CMK (cell line): ENCODE measurements at places on chromosomes 13 and 19.

DNA sequence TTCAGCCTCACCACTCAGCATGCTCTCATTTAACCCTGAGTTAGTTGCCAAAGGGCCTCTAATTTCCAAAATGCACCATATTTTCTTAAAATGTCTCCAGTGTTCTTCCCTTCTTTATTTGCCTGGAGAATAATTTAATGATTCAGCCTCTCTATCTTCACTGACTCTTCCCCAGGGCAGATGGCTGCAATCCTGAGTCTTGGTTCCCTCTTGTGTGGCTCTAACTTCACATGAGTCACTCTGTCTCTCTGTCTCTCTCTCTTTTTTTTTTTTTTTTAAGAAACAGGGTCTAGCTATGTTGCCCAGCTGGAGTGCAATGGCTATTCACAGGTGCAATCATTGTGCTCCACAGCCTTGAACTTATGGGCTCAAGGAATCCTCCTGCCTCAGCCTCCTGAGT lies 251.4 kb downstream of the VWA8 start:
- DNase-seq, result no peak

DNA sequence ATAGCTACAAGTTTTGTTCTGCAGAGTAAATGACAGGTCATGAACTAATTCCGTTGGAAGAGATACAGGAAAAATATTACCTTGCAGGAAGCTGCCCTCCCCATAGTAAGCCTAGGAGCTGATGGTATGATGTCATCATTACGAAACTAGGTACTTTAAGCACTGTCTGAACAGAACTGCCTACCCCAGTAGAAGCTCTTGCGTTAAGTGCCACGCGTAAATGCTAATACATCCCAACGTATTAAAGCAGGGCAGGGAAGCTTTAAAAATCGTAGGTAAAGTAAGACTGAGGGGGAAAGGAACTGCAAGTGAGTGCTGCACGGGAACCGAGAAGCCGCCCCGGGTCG lies 572 bp downstream of the UGGT2 start:
- DNase-seq, result no peak

GRCh38 chr13:97570442-97570841 lies 136.5 kb downstream of the RAP2A start:
- no peak for DNase-seq

GRCh38 chr13:36548129-36548528 lies 115.8 kb downstream of the CCNA1 start:
- no peak for DNase-seq

DNA sequence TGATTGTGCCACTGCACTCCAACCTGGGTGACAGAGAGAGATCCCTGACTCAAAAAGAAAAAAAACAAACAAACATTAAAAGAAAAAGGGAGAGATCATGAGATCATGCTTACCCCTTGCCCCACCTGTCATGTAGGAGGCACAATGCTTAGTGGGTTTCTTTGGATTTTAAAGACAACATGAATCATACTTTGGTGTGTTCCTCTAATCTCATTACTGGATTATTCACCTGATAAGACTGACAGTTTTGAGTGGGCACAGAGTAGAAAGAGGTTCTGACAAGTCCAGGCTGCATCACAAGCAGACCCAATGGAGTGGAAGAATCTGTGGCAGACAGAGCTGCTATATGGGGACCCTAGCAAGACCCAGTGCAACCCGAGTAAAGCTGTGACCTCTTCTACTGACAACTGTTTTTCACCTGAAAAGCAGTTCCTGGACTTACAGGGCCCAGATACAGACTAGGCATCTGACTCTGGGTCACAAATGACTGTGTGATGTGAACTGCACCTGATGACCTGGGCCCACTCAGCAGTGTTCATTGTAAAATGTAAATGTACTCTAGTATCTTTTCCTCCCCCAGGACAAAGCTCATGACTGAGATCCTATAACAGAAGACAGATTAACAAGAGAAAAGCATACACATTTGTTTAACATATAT lies 28.9 kb upstream of the USP12 start:
- no peak for DNase-seq

DNA sequence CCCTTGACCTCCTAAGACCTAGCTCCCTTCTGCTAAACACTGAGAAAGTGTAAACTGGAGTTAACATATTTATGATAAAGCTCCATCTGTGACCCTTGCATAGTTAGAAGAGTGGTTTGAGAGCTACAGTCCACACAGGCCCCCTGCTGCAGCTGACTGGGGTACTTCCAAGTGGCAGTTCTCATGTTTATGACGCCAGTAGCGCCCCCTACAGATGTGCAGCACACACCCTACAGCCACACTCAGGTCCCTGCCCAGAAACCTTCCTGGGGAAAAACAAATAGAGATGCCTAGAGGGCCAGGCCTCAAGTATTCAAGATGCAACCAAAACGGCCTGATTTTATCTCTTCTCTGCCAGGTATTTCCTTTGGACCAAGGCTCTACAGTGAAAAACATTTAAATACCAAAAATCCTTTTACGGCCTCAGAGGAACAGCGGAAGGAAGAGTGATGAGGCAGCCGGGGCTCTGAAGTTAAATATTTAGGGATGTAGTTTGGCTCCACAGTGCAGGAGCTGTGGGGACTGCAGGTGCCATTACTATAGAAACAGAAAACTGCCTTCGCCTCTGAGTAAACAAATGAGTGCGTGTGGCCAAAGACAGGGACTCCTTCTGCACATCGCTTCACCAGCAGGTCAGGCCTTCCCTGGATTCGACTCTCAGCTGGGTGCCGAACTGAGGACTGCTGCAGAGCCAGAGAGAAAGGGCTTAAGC lies 553.1 kb downstream of the EFNB2 start:
- no peak for DNase-seq

DNA sequence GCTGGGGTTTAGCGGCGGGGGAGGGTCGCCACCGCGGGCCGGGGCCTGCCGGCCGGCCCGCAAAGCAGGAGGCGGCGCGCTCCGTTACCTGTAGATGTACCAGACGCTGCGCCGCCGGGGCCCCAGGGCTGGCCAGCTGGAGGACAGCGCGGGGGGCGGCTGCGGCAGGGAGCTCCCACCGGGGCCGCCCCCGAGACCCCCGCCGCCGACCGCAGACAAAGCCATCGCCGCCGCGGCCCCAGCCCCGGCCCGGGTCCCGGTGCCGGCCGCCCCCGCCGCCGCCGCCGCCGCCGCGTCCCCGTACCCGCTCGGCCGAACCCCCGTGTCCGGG lies 24.8 kb downstream of the SHANK1 start:
- DNase-seq, result no peak

- no peak for DNase-seq
Measured at GRCh38 chr13:19981685-19982238, 23.2 kb downstream of the ZMYM2 start.

GRCh38 chr19:16442386-16443276 lies 29.1 kb downstream of the EPS15L1 start:
- DNase-seq, result no peak

DNA sequence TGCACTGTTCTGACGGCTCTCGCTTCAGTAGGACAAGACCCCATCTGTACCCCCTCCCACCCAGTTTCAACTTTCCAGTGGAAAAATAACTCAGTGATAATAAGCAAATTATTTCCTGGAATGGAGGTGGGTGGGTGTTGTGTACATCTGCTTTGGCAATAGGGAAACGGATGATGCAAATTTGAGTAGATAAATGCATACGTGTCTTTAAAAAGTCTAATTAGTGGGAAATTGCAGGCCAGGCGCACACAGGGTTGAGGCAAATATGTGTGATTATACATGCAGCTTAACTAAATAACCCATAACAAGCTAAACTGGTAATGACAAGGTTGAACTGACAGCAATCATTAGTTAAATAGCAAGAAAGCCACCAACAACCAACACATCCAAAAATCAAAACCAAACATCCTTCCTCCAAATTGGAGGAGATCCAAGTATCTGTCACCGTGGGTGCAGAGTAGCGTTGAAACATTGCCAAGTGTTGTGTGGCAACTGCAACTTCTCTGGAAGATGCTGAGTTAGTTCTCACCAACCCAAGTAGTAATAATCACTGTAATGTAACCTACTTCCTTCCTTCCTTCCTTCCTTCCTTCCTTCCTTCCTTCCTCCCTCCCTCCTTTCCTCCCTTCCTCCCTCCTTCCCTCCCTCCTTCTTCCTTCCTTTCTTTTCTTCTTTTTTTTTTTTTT lies 54.6 kb downstream of the TRPM4 start:
- DNase-seq, result no peak

DNA sequence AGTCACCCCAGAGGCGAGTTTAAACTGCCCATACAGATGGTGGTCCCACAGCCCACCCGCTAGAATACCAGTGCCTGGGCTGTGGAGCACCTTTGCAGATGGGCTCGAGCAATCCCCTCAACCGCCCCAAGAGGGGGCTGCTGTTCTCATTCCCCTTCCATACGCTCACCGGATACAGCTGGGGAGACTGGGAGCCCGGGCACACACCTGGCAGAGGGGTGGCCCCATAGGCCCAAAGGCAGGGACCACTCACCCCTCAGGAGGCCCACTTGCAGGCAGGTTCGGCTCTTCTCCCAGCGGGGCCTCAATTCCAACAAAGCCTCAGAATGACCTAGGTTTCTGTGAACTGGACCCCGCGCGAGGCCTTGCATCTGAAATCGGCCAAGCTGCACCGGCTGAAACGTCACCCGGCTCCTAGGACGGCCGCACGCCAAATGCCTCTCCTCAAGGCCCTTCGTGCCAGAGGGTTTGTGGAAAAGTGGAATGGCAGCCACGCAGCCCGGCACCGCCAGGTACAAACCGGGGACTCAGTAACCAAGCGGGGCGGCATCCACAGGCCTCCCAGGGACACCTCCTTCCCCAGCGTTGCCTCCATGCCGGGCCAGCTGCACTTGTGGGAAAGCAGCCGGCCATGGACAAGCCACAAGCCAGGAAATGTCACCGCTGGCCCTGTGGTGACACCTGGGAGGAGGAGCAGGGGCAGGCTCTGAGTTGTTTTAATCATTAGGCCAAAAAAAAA lies 18.7 kb downstream of the MLLT1 start:
- no peak for DNase-seq

DNA sequence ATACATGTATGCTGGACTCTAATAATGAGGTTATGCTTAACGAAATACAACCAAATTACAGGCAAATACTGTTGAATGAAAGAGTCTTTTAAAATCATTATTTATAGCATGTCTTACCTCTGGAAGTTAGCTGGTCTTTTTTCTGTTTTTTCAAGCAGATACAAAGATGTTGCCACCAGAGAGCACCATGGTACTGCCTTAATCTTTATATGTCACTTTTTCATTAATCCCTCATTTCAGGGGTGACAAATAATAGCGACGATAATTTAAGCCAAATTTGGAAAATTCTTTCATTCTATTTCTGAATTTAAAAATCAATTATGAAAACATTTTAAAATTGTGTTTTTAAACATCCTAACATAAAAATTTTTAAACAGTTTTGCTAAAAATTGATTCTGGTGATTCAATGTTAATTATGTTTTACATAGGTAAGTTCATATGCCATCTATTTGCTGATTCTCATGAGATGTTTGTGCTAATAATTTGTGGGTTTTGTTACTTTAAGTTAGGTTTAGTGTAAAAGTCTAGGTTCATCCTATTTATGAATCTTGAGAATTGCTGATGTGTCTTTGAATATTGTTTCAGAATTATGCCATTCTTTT lies 379.3 kb upstream of the SGCG start:
- no peak for DNase-seq

DNA sequence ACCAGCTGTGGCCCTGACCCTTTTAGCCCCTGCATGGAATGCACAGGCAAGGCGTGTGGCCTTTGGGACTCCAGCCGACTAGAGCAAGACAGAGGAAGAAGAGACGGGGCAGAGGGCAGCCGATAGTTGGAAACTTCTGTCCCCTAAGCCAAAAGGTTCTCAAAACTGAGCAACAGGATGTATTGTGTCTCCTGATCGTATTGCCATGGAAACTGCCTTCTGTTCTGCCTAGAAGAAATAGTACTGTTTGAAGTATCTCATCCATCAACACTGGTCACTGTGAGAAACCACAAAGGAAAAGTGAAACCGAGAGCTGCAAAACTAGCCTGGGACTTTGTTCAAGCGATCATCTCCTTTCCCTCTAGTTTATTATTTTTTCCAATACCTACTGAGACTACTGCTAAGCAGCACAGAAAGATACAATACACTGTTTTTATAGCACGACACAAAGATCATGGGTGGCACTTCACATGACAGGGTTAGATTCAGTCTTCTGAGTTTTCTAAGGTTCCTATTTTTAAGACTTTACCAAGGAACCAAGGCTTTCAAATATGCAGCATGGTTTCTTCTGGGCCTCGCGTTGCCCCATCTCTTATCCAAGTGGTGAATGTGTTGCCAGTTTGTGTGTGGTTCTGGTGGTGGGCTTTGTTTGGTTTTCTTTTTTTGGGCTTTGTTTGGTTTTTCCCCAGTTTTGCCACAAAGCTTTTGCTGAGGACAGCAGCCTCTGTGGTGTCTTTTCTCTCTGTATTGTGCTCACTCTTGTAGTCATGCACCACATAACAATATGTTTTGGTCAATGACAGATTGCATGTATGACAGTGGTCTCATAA lies 49.3 kb upstream of the GPR183 start:
- DNase-seq, result no peak

DNA sequence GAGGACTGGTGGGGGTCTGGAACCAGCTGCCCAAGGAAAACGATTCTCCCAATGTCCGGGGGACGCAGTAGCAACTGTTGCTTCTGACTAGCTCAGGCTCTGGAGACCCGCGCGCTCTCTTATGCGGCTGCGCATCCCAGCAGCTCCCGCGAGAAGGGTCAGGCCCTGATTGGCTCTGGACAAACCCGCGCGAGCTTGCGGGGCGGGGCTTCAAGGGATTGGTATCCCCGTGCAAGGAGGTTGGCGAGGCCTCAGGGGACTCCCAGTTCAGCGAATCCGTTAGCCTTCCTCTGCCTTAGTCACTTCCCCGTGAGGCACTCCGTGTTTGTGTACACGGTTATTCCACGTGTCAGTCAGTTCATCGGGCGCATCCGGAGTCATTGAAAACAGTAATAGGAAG lies 20.2 kb downstream of the SIGLECL1 start:
- no peak for DNase-seq
